ENCODE measurements at places on chromosomes 2 and 18.
A peak's percentile ranks its signal among the peaks of the same experiment; 100 is the strongest.

- no peak for DNase-seq
These were observed 432.2 kb upstream of the SPRED2 start for GRCh38 chr2:65864619-65865018.

DNA sequence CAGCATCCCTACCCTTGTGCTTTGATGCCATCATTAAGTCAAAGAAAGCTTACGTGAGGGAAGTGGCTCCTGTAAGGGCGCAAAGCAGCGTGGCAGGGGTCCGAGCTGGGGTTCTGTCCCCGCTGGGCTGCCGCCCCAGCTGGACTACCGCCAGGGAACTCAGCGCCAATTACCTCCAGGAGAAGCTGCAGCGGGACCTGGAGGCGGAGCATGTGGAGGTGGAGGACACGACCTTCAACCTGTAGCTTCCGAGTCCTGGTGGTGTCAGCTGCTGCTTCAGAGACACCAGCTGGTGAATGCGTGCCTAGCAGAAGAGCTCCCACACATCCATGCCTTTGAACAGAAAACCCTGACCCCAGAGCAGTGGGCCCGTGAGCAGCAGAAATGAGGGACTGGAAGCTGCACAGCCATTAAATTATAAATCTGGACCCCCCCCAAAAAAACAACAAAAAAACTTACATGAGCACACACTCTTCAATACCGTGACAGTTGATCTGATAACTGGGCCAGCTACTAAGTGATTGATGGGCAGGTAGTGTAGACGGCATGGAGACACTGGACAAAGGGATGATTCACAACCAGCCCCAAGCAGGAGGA, 20.1 kb upstream of the YES1 start:
- no peak for DNase-seq

DNA sequence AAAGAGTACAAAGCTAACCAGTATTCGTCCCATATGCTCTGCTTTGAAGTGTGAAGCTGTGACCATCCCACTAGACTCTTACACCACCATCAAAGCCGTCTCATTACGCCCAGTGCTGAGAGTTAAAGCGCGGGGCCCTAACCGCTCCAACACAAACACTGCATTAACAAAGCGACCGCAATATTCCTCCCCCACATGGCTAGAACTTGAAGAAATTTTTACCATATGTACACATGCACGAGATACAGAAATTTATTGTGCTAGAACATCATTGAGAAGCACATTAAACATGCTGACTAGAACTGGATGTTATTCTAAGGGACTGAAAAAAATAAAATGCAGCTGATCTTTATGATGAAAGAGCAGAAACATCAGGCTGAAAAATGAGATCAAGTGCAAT, 20.5 kb downstream of the FTCDNL1 start:
- DNase-seq = peak; percentile 51

DNA sequence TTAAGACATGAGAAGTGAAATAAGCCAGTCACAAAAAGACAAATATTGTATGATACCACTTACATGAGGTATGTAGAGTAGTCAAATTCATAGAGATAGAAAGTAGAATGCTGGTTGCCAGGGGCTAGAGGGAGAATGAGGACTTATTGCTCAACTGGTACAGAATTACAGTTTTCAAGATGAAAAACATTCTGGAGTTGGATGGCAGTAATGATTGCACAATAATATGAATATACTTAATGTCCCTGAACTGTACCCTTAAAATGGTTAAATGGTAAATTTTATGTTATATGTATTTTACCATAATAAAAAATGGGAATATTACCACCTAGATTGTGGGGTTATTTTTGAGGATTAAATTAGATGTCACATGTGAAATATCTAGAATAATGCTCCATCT, 341.2 kb downstream of the CLIP4 start:
- no peak for DNase-seq

DNA sequence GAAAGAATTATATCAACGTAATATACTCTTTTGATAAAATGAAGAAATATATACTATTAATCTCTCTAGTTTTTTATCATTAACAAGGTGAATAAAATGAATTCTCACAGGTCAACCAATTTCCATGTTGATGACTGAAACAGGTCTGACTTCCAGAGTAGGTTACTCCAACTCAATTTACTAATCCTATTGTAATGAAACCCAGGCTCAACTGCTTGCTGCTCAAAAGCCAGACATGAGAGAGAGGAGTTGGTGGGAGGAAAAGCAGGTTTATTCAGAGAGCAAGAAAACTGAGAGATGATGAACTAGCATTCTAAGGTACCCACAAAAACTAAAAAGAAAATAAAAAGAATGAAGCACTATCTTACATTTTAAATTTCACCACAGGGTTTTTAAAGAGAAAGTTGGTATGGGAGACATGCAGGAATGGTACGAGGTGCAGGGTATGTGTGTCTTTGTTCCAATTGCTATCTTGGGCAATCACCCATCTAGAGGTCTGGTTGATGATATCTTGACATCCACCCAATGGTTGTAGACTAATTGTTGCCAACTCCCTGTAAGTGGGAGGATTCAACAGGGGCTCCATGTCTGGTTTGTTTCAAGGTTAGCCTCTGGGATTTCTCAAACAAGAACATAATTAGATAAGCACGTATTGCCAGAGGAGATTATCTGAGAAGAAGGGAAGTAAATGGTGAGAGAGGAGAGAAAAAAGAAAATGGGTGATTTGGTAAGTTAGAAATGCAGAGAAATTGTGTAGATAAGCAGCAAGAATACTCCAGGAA, 471.4 kb upstream of the REG3G start:
- DNase-seq = no peak

GRCh38 chr2:85257359-85257969, 70.3 kb downstream of the TGOLN2 start:
- no peak for DNase-seq

DNA sequence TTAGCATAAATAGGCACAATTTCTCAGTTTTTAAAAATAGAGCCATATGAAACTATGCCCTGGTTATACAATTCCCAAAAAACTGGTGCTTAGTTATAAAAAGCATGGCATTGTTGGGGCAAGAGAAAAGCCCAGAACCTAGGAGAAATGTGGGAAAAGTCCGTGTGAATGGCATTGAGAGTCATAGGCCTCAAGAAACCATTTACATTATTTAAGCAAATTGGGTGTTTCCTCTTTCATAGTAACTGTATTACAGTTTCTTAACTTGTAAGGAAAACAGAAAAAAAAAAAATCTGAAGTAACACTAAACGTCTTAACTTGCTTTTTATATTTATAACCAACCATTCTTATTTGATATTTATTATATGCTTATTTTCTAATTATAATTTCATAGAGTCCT, 170.9 kb upstream of the SESTD1 start:
- DNase-seq = no peak

DNA sequence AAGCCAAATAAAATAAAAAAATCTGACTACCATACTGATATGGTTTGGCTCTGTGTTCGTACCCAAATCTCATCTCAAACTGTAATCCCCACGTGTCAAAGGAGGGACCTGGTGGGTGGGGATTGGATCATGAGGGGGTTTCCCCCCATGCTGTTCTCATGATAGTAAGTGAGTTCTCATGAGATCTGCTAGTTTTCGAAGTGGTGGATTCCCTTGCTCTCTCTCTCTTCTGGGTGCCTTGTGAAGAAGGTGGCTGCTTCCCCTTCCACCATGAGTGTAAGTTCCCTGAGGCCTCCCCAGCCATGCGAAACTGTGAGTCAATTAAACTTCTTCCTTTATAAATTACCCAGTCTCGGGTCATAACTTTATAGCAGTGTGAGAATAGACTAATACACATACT, 123.8 kb upstream of the WDSUB1 start:
- no peak for DNase-seq

DNA sequence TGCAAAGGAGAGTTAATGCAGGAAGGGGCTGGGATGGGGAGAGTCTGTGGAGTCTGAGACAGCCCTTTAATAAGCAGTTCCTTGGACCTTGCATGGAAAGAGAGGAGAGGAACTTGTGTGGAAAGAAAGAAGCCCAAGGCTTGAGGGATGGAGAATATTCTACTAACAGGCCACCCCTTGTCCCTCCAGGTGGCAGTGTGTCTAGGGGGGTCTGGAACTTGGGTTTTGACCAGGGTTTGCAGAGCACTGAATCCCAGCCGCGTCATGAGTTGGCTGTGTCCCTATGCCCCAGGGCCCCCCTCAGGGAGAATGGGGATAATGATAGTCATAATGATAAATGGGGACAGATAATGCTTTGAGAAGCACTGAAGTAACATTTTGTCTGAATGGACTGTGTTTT, 15.0 kb downstream of the TCF7L1 start:
- no peak for DNase-seq

GRCh38 chr18:37533647-37534584, 31.7 kb downstream of the CELF4 start:
- DNase-seq = no peak

DNA sequence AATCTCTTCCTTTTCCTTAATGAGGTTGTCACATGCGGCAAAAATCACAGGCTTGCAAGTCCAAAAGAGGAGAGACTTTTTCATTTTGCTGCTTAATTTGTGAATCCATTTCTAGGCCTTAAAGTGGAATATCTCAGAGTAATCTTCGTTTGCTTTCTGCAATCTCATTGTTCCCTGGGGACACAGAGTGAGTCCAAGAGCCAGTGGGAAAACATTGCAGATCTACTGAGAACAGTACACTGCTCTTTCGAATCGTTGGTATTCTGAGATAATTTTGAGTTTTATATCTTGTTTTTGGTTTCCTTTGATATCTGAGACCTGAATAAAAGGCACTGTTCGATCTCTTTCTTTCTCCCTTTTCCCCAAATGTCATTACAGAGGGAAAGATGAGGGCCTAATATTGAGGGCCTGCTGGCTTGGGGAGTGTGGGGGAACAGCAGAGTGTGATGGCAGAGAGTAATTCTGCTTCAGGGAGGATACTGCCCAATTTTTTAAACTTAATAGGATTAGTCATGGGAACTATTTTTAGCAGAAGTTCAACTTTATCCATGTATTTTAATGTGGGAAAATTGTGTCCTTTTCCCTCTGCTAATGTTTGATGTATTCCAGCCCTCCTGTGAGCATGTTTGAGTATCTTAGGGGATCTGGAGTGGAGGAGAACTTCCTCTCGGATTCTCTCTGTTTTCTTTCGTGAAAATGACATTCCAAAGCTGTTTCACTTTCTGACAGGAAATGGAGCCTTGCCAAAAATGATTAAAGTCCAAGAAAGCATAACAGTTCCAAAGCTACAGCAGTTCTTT, 418.2 kb upstream of the ZEB2 start:
- peak; percentile 51 for DNase-seq
